Stimulated activated CD8-positive, alpha-beta memory T cell treated with anti-CD3 and anti-CD28 coated beads, Interleukin-2, amount 100 ng/mL, for 1 hour (primary cell): ENCODE measurements at places on chromosomes 6 and 20.

DNA sequence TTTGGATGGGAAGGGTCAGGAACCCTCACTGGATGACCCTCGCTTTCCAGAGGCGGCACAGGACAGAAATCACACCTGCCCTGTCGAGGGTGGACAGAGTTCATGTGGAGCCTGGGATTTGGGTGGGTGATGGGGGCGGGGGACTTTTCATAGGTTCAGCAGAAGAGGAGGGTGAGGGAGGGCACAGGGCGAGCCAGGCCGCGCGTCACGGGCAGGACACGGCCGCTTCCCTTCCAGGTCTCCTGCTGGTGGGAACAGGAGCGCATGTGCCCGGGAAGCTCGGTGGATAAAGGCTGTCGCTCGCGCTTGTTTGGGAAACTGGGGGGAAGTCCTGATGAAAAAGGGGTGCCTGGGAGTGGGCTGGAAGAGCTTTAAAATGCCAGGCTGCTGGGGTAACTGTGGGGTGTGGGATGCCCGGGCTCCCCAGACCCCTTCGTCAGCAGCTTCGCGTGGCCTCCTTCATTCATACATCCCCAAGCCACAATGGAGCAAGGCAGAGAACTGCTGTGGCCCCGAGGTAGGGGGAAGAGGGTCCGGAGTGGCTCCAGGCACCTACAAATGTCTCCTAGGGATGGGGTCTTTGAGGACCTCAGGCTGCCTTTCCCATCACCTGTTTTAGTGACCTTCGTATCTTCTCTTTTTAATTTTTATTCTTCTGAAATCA is 102.2 kb downstream of the DACT2 start:
- DNase-seq = no peak

DNA sequence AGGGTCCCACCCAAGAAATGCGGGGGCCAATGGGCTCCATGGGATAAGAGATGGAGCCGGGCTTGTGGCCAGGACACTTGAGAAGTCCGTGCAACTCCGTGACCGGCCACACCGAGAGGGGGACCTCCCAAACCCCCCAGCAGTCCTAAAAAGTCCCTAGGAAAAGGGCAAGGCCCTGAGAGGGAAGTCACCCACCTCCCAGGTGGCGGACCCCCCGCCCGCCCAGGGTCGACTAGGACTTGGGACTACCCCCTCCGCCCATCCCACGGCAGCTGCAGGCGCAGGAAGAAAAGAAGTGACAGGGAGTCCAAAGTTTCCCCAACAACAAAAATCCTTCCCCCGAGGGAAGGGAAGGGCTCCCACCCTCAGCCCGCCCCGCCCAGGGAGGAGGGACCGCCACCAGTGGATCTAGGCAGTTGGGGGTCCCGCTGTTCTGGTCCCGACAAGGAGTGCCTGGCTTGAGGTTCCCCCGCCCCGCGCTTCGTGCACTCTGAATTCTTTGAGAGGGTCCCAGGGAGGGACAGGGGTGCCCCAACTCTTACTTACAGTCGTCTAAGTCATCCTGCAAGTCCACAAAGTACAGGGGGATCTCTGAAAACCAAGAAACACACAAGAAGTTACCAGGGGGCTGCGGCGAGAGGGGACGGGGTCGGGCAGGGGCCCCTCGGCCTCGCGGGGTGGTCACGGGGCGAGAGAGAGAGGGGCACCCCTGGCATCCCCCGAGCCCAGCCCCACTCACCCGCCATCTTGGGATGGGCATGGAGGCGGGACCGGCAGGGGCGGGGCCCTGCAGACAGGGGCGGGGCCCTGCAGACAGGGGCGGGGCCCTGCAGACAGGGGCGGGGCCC is 611 bp upstream of the RAB22A start:
- DNase-seq = no peak

DNA sequence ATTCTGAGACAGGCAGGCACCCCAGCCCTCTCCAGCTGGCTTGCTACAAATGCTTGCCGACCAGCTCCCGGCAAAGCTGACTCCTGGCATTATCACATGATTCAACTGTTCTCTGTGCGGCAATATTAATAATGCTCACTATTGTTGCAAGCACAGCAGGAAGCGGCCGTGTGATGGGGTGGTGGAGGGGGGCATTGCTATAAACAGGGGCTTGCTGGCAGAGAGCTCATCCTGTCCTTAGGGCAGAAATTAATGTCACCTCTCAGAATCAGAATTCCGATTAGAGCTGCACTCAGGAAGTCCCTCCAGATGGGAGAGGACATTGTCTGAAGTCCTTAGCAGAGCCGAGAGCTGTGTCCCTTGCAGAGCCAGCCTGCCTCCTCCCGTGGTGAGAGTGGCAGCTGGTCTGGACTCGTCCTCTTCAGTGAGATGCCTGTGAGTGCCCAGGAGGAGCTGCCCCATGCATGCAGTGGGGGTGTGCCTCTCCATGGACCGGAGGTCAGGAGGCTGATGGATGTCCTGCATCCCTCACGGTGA is 162.5 kb downstream of the CDH4 start:
- no peak for DNase-seq

DNA sequence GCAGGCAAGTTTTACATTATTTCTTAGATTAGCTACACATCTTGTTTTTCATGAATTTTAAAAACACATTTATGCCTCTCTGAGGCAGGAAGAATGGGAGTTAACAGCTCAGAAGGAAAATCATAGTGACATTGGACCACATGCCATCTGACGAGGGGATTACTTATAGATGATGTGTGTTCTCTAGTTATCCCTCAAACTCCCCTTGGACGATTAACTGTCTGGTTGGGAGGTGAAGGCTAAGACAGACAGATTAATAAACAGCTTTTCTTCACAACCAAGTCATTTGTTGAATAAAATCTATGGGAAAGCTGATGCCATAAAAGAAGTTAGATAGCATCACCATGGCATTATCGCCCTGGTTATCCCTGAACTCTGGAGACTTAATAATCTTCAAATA is 80.0 kb upstream of the PREP start:
- no peak for DNase-seq

- no peak for DNase-seq
Observed at GRCh38 chr6:145643760-145644159, 91.6 kb downstream of the EPM2A start.

DNA sequence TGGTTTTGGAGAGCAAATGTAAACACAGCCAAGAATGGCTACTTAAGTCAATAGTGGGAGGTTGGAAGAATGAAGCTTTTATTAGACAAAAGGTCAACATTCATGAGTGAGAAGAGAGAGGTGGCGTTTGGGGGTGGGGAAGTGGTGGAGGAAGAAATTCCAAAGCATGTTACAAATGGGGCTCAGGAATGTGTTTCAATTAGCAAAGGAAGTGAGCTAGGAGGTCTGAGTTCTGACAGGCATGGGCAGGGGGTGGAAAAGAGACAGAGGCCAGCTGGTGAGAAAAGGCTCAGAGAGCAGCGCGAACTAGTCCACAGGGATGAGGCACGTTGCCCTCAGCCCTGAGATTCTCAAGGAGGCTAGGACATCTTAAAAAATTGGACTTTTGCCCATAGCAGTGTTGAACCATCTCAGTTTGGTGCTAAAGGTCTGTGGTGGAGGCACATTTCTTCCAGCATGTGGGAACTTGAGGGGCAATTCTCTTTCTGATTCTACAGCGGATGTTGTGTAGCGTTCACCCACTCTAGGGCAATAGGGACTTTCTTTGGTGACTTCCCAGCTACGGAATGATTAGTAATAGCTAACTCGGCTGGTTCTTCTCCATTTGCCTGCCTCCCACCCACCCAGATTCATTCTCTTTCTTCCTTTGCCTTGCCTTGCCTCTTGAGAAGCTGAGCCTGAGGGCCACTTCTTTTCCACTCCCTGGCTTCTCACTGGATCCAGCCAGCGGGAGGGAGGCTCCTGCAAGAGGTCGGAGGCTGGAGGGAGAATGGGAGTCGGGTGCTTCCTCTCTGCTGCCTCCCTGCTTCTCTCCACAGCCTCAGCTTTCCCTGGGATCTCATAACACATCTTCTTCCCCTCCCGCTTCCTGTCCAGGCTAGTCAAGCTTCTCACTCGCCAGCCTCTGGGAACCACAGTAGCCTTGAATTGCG is 45.1 kb upstream of the NEDD9 start:
- no peak for DNase-seq

DNA sequence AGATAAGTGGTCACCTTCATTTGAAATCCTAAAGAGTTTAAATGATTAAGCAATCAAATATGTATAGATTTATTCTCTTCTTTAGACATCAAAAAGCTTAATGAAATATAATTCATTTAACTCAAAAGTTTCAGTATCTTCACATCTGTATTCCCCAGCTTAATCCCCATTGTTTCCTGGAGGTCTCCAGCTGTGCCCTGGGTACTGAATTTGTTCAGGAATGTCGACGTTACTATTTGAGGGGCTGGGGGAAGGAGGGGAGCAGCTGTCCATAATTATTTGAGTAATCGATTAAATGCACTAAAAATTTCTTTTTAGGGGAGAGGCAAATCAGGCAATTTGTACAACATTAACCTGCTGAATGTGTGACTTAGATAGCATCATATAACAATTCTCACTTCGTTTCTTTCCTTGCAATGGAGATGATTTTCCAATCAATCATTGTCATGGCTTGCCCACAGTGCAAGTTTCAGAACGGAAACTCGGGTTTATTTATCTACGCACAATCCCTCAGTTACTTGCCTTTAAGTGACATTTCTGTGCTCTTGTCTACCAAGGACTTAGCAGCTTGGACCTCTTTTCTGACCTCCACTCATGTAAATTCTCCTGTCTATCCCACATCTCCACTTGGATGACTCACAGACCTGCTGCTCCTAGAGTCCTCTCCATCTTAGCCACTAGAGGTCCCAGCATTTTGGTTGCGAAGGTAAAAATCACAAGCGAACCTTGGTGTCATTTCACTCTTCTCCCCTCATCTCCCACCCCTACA is 3.9 kb downstream of the DOK5 start:
- no peak for DNase-seq

- DNase-seq = no peak
Observed at GRCh38 chr6:63321821-63322220, 2.0 kb upstream of the LGSN start.

DNA sequence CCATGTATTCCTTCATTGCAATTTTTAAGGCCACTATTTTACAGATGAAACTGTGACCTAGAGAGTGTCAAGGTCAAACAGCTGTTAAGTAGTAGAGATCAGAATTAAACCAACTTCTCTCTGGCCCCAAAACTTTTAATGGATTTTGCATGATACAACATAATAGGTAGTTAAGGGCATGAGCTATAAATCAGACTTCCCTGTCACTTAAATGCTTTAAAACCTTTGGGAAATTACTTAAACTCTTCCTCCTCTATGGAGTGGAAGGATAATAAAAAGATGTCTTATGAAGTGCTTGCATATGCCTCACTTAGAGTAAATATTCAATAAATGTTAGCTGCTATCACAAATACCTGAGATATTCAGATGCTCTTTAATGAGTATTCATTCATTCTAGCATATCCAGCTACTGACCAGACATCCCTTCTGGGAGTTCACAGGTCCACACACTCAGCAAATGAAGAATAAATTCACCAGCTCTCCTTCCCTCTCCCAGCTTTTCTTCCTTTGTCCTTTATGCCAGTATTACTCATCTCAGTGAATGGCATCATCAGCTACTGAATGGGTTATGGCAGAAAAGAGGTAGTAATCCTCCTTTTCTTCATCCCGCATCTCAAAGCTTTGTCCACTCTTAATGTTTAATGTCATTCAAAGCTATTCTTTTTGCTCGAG is 36.2 kb downstream of the EYA4 start:
- DNase-seq = no peak

- DNase-seq = no peak
Observed at GRCh38 chr6:46412662-46413061, 78.6 kb downstream of the RCAN2 start.

DNA sequence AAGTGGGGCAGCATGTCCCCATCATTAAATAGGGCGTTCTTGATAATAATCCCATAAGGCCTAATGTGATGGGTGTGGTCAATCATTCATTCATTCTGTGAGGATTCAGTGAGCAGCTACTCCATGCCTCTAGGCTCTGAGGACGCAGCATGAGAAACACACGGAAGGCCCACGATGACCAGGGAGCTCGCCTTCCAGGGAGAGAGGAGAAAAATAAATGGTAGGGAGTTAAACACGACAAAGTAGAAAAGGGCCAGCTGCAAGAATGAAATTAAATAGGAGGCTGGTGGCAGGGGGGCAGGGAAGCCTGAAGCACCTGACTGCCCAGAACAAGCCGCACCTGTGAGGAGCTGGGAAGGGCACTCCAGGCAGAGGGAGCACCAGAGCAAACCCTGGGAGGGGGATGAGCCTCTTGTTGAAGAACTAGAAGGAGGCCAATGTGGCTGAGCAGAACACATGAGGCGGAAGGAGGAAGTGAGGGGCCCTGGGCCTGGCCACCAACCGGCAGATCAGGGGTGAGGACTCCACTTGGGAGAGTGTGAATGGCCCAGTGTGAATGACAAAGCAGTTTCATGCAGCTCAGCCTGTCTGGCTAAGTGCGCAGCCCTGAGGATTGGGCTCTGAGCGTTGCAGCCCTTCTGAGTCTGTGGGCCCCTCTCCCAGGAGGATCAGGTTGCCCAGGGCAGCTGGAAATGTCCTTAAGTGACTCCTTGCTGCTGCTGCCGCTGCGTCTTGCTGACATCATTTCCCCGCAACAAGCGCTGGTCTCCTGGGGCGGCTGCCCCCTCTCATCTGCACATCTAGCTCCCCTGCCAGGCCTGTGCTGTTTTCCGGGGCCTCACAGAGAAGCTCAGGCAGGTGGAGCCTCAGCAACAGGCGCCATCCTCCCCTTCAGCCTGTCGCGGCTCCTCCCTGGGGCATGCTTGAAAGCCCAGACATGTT is 99.9 kb downstream of the CDH26 start:
- DNase-seq = no peak

GRCh38 chr6:155461556-155461955 is 5.9 kb upstream of the NOX3 start:
- DNase-seq = no peak
